ENCODE measurements at places on chromosomes 13 and 19.

- no peak for DNase-seq
Observed at GRCh38 chr19:7109678-7110289, 40.3 kb downstream of the ZNF557 start.

GRCh38 chr19:6987850-6988249, 33.4 kb downstream of the MBD3L2B start:
- DNase-seq: no peak

GRCh38 chr13:65600702-65601101, 1629.4 kb downstream of the PCDH9 start:
- DNase-seq: no peak

GRCh38 chr13:74266309-74266708, 132.1 kb upstream of the KLF12 start:
- no peak for DNase-seq

- no peak for DNase-seq
Observed at GRCh38 chr13:82800391-82800790, 1081.9 kb downstream of the SLITRK1 start.

DNA sequence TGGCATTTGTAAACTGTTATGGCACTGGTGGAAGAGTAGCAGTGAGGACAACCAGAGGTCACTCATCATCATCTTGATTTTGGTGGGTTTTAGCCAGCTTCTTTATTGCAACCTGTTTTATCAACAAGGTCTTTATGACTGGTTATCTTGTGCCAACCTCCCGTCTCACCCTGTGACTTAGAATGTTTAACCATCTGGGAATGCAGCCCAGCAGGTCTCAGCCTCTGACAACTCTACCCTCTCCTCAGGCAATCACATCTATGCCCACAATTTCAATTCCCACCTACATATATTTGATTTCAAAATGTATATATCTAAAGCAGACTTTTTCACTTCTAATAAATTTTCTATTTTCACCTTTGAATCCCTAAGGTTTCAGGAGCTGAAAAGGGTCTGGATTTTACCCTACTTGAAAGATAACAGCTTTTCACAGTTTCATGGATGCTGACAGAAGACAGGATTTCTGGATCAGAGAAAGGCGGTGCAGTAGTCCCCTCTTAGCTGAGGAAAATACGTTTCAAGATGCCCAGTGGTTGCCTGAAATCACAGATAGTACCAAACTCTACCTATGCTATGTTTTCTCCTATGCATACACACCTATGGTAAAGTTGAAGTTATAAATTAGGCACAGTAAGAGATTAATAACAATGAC, 1171.8 kb downstream of the DIAPH3 start:
- no peak for DNase-seq

DNA sequence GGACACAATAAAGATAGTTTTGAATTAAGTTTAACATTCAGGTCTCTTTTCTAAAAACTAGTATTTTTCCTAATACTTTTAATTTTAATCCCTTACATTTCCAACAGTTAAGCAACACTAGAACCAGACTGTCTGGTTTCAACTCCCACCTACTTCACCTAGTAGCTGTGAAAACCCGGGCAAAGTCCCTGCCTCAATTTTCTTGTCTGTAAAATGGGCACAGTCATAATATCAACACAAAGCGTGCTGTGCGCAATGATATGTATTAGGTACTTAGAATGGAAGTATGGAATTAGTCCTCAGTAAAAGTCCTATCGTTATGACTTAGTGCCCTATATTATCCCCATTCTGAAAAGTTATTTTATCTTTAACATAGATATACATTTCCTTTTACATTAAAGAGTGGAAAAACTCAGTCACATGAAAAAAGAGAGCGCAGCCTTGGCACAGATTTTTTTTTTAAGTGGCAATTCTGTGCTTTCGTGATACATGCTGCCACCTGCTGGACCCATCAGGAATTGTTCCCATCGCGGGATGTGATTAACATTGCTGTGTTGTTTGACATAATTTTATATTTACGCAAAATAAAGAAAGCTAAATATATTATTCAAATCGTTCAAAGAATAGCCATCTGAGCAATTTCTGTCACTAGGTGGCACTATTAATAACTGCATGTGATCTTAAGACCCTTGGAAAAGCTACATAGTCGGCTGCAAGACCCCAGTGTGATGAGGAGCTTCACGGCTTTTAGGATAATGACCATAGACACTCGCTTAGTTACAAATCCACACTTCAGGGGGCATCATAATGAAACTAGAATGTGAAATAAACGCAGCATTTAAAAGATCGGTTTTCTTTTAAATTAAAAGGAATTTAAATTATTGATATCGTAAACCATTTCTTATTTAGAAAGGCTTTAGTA, 59.9 kb downstream of the LIG4 start:
- peak; percentile 39 for DNase-seq

GRCh38 chr19:33347300-33347699, 26.2 kb upstream of the CEBPG start:
- no peak for DNase-seq

DNA sequence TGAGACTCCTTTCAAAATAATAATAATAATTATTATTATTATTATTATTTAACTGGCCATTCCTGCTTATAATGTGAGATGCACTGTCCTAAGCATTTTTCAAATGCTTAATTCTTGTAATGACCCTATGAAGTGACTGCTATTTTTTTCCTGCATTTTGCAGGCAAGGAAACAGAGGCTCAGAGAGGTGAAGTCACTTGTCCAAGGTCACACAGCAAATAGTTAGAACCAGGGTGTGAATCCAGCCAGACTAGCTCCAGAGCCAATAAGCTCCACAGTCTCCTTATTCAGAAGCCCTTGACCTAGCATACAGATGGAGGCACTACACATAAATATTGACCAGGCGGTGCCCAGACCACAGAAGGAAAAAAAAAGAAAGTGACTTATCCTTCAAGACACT, 77.5 kb upstream of the CACNA1A start:
- no peak for DNase-seq

DNA sequence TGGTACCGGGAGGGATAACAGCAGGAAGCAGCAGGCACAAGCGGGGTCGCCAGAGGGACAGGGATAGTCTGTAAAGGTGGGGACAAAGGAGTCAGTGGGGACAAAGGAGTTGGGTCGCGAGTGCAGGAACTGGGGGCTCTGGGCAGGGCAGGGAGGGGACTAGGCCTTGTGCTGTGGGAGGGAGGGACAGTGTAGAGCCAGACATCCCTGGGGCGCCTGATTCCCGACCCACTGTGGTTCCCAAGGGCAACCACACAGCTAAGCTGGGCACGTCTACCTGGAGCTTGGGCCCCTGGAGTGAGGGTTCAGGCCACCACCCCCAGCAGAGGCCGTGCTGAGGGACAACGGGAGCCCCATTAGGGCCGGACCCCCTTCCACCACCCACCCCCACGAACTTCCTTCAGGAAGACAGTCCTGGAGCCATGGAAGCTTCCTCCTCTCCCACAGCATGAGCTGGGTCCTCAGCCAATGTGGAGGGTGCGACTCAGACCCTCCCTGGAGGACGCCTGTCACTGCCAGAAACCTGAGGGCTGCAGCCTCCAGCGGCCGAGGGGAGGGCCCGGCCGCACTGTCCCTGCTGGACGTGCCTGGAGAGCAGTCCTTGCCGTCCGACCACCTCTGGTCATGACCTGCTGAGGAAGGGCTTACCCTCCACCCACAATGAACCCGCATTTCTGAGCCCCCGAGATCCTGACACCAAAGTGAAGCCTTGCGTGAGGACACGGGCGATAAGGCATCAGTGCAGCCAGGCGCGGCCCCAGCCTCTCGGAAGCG, 77.9 kb downstream of the SPACA7 start:
- DNase-seq: no peak

DNA sequence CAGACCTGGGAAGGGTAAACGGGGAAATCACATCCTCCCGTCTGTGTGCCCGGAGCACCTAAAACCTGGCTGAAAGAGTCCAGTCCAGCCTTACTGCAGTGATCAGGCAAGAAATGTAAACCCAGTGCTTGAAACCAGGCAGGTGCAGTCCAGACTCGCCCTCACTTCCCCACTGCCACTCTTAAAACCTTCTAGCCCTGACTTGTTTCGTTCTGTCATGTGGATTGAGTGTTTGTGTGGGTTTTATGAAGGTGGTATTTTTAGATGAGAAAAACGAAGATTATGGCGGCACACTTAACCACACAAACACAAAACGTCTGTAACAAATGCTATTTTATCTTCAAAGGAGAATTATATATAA, 839 bp upstream of the CKAP2 start:
- no peak for DNase-seq

DNA sequence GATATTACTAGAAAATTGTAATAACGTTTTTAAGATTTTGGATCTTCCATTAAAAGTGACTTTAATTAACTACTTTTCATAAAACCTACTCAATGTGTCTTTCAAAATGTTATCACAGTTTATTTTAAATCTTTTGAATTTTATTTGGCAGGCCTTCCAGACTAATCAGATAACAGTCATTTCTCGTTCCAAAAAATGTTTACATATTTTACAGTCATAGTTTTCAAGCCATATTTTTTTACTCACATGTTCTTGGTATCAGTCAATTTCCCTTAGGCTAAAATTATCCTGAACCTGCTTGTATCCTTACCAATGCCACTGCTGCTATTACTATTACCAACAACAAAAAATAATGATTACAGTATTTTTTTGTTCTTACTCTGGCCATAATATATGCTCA, 1783.5 kb downstream of the SLITRK5 start:
- DNase-seq: no peak

GRCh38 chr19:555474-555808, 11.6 kb downstream of the GZMM start:
- no peak for DNase-seq

DNA sequence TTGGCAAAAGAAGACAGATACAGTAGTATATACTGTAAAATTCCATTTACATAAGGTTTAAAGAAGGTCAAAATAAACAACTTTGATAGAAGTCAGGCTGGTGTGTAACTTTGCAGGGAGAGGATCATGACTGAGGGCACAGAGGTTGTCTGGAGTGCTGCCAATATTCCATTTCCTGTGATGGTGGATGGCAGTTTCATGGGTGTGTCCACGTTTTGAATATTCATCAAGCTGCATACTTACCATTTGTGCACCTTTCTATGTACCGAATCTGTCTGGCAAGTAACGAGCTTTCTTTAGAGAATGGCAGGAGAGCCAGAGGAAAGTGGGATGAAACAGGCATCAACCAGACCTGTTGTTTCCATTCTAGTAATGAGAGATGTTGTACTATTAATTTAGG, 420.5 kb upstream of the HTR2A start:
- no peak for DNase-seq

DNA sequence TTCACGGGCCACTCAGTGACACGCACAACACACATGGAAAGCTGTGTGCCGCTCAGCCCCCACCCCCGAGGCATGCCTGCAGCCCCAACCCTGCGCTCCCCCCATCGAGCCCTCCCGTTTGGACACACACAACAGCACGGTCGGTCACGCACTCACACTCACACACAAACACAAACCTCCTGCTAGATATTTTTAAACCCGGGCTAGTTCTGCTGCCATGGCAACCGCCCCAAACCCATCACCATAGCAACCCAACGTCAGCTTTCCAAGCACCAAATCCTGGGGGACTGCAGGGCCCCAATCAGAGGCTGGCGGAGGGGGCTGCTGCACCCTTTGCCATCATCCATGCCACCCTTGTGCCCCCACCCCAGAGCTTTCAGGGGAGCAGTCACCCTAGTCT, 2.5 kb upstream of the NOVA2 start:
- DNase-seq: no peak

DNA sequence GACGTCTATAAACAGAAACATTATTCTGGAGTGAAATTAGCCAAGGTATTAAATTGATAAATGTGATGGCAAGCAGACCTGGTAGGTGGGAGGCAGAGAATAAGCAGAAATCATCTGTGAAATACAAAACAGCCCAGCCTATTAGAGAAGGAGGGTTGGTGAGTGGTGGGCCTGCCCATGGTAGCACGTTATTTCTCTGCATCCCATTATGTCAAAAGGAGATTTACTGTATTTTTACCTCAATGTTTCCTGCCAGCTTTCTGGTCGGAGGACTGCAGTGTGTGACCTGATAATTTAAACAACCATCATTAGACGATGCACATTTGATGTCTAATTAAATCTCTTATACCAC, 200.9 kb downstream of the OXGR1 start:
- no peak for DNase-seq

DNA sequence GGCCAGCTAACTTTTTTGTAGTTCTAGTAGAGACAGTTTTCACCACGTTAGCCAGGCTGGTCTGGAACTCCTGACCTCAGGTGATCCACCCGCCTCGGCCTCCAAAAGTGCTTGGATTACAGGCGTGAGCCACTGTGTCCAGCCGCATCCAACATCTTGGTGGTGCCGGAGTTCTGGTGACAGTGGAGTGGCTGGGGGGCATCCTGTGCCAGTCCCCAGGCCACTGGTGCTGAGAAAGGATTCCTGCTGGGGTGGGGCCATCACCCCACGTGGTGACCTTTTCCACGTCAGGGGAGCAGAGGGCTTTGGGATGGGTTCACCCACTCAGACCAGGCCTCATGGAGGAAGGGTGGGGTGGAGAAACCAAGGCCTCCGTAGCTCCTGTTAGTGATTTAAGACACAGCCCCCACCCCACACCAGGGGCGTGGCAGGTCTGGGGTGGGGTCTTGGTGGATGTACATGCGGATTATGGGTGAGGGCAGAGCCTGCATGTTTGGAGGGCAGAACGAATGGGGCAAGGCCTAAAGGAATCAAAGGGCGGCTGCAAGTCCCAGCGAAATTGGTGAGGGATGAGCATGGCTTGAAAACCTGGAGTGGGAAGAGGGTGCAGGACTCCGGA, 12.9 kb upstream of the TUBB4A start:
- no peak for DNase-seq

GRCh38 chr19:19943848-19944582, 43.3 kb downstream of the ZNF93 start:
- no peak for DNase-seq

DNA sequence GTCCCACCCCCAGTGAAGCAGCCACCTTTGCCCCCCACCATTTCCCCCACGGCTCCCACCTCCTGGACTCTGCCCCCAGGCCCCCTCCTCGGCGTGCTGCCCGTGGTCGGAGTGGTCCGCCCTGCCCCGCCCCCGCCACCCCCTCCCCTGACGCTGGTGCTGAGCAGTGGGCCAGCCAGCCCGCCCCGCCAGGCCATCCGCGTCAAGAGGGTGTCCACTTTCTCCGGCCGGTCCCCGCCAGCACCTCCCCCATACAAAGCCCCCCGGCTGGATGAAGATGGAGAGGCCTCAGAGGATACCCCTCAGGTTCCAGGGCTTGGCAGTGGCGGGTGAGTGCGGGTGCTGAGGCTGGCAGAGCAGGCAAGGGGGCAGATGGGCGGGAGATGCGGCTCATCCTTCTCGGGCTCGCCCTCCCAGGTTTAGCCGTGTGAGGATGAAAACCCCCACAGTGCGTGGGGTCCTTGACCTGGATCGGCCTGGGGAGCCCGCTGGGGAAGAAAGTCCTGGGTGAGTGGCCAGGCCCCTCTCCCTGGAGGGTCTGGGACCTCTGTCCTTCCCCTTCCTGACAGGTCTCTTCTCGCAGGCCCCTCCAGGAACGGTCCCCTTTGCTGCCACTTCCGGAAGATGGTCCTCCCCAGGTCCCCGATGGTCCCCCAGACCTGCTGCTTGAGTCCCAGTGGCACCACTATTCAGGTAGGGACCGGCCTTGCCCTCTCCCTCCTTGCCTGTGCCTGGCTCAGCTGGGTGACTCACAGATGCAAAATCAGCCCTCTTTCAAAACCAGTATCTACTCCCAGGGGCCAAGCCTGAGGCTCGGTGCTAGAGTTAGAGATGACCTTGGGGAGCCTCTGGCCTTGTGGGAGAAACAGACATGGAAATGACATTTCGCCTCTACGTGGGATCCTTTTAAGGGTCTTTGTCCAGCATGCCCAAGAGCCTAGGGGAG, 8.8 kb downstream of the IGFLR1 start:
- no peak for DNase-seq
